ENCODE measurements at places on chromosomes 2 and 18.

- DNase-seq, result peak; percentile 33
Measured at GRCh38 chr18:24514439-24514838, 54.0 kb downstream of the HRH4 start.

DNA sequence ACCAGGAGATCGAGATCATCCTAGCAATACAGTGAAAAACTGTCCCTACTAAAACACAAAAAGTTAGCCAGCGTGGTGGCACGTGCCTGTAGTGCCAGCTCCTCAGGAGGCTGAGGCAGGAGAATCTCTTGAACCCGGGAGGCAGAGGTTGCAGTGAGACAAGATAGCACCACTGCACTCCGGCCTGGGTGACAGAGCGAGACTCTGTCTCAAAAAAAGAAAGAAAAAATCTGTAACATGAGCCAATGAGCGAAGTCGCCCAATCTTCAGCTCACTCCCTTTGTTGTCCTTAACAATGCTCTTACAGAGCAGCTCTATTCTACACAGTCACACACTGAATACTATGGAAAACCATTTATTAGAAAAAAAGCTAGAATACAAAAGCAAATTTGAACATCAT lies 22.0 kb downstream of the FAM98A start:
- DNase-seq, result no peak

DNA sequence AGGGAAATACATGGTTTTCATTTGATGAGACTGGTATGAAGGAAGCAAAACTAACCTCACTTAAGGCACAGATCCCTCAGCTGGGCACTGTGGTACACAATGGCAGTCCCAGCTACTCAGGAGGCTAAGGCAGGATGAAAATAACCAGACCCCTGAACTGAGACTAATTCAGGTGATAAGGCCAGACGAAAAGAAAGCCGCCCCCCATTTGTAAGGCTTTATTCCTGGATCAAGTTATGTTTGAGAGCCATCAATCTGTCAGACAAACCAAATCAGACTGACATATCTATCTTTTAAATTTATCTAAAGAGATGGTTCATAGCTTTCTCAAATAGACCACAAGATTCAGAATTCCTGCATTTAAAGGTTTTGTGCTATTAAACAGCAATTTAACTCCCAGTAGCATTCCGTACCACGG lies 4.1 kb downstream of the SRSF7 start:
- DNase-seq, result no peak

DNA sequence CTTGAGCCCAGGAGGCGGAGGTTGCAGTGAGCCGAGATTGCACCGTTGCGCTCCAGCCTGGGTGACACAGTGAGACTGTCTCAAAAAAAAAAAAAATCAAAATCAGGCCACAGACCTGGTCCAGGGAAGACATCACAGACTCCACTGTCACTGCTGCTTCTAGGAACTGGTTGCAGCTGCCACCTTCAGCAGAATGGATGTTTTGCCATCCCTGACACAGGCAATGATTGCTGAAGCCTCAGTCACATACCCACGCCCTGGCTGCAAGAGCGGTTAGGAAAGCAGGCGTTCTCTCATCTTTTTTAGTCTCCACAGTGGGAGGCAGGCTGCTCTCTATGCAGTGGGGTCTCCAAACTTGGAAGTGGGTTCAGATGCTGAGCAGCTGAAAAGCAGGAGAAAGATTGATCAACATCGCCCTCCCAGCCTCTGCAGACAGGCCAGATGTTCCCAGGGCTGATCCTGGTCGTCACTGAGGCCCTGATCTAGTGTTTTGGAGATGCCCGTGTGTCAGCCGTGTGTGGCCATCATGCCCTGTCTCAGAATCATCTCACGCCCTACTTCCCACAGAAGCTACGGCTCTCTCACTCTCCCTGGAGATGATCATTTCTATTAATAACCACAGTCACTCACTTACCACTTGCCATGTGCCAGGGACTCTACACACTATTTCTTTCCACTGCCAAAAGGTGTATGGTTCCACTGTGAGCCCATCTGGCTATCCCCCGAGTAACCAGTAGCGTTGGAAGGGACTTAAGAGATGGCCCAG lies 91.8 kb downstream of the PLB1 start:
- no peak for DNase-seq

GRCh38 chr2:25251422-25252273 lies 83.3 kb upstream of the POMC start:
- DNase-seq, result peak; percentile 66

DNA sequence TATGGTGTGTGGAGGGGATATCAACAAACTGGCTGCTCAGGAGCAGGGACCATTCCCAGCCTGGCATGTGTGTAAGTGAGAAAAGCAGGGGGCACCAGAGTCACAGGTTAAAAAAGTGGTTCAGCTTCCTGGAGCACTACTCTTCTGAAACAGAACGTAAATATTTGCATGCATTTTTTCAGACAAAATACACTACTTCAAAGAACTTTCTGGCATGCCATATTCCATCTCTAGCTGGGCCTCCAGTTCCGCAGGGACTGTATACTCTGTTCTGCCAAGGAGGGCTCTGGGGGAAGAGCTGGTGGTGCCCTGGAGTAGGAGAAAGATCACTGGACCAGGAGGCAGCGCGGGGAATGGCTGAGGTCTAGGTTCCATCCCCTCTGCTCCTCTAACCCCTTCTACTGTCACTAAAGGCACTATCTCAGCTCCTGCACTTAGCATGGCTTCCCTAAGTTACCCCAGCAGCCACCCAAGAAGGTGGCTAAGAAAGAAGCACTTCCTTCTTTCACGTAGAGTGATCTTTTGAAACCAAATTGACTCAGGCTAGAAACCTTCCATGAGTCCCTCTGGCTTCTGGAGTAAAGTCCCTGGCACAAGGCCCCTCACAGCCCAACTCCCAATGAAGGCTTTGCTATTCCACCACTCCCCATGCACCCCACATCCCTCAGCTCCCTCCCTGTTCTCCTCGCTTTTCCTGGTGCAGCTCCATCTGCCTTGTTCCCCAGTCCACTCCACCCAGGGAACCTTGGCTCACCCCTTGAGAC lies 57.6 kb upstream of the CABLES1 start:
- DNase-seq, result peak; percentile 32

DNA sequence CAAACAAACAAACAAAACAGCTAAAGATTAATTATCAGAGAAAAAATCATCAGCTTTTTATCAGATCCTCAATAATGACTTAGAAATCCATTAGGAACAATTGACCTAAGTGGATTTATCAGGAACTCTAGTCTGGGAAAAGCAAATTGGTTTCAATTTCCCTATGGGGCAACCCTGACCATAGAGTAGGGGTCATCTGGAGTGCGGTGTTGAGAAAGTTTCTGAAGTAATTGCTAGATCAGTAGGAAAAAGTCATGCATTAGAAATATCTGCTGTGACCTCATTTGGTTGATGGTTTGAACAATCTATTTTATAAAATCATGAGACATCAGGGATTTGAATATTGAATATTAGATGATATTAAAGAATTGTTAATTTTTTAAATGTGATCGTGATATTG lies 507.9 kb downstream of the TXNL1 start:
- DNase-seq, result no peak

GRCh38 chr2:70960833-70961647 lies 17.4 kb upstream of the ANKRD53 start:
- DNase-seq, result no peak

DNA sequence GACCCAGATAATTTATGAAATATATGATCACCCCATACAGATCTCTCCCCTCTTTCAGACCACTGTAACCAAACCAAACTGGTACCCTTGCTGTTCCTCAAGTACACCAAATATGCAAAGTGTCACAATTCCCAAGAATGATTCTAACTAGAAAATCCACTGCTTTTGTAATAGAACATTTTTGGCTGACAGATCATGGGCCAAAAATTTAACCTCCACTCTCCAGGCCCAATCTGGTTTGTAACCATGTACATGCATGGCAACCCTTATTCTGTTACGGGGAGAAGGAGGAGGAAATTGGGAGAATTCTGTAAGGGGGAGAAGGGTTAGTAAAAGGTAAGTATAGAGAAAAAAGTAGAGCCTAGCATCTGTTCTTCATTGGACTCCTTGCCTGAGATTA lies 62.0 kb downstream of the IKZF2 start:
- DNase-seq, result no peak

- no peak for DNase-seq
Measured at GRCh38 chr2:206354129-206354528, 79.7 kb downstream of the ZDBF2 start.

DNA sequence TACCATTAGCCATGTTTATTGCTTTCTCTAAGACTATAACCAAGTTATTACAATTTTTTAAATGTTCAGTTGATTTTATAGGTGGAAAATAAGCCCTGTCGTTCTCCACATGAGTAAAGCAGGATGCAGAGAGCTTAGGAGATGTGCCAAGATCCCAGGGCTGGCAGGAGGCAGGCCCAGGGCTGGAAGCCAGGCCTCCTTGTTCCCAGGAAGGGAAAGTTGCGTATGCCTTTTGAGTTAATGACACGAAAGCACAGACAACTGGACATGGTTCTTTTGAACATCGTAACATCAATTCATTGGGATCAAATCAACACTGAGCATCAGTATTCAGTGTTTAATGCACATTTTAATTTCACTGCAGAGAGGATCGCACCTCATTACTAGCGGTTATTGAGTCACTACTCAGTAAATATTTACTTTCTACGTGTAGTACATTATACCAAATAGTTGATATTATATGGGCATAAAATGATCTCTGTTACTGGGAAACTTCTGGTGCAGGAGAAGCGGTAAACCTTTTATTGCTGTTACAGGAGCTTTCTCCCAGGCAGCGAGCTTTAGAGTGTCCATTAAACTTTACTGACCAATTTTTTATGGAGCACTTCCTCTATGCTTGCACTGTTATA lies 60.0 kb downstream of the RNF144A start:
- no peak for DNase-seq

- DNase-seq, result no peak
Measured at GRCh38 chr2:212928681-212929080, 222.7 kb downstream of the IKZF2 start.

DNA sequence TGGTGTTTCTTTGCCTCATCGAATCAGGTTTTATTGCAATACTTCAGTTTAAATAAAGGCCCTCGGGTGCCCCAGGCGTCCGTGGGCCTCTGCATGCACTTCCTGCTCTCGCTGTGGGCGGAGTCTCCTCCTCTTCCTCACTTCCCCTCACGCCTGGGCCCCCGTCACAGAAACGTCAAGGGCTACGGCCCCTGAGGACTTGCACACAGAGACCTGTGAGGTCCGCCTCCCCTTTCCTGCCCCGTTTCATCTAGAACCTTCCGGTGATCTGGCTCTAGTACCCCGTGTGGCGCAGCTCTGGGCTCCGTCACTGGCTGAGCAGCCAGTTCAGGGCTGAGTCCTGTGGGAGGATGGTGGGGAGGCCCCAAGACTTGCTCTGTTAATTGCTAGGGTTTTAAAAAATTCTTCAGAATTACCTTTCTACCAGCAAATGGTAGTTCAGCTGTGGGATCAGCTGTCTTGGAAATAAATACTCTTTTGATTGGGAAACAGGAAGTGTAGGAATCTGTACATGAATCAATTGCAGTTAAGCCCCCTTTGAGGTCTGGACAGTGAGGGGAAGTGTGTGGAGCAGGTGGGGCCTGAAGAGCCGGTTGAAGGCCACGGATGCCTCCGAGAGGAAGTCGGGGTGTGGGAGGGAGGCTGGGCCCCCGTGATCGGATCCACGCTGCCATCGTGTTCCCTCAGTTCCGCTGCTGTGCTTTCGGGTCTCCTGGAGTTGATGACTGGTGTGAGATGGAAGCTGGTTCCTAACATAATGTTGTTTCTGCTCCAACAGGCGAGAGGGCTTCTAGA lies 10.2 kb downstream of the NFATC1 start:
- DNase-seq, result peak; percentile 96

GRCh38 chr2:167191588-167191987 lies 303.3 kb downstream of the XIRP2 start:
- no peak for DNase-seq

DNA sequence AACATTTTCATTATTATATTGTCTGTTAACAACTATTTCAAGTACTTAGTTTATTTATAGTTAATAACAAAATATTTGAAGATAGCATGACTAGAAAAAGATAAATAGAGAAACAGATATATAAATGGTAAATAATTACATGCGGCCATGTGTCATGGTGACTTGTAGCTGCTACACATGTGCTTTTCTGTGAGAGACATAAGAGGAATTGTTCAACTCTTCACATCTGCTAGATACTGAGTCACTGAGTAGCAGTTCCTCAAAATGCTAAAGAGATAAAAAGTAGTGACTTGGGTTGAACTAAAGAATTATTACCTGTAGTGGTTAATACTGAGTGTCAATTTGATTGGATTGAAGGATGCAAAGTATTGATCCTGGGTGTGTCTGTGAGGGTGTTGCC lies 37.5 kb upstream of the SCN9A start:
- DNase-seq, result no peak

GRCh38 chr2:29109246-29109645 lies 6.0 kb upstream of the CLIP4 start:
- no peak for DNase-seq

GRCh38 chr18:24420551-24420950 lies 5.9 kb upstream of the IMPACT start:
- DNase-seq, result no peak

DNA sequence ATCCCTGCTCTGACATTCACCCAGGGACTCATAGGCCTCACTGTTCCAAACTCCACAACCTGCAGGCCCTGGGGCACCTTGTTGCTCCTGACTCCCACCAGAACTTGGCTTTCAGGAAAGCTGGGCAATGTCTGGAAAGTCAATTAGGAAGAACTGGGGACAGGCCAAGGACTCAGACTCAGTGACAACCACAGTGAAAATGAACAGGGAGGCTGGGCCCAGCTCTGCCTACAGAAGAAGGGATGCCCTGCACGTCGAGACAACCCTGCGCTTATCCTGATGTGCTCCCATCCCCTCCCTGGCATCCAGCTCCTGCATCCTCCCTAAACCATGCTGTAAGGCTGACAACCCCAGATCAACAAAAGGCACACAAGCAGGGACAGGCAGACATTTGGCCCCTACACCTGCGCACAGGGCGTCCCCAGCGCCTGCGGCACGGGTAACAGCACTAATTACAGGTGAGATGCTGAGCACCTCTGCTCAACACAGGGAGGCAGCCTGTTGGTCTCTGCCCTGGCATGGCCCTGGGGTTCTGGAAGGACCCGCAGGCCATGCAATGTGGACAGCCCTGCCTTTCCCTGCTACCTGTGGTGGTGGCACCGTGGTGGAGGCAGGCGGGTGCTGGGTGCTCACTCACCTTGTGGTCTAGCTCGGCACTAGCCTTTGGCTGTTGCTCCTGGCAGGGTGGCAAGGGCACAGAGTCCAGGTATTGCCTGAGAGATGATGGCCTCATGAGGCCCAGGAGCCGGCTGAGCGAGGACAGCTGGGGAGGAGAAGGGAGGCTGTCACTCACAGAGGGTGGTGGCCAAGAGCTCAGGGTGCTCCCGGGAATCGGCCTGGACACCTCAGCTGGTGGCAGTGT lies 23.6 kb upstream of the SEMA4C start:
- no peak for DNase-seq

GRCh38 chr18:77071061-77071460 lies 61.5 kb downstream of the MBP start:
- no peak for DNase-seq

DNA sequence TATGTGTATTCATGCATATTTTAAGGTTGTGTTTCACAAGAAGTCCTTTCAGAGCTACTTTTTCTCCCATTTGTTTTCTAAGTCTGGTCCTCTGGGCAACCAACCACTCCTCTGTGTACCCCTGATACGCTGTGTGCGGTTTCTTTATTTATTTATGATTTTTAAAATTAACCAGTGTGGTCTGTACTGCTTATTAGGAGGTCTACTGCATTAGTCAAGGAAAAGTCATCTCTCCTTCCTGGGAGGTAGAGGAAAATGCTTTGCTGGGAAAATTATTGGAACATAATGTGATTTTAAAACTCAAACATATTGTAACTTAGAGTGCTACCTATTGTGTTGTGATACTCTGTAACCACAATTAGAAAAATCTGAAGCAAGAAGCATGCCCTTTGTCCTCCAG lies 1404.3 kb downstream of the SUCLG1 start:
- no peak for DNase-seq

GRCh38 chr2:15449556-15450236 lies 111.4 kb downstream of the NBAS start:
- DNase-seq, result no peak
